ENCODE measurements at places on chromosomes 3 and 15. TPM values are rescaled to one million over a fixed set of nuclear protein-coding genes. Genes with fewer than 3 reads are reported as not detected.

- H3K4me3 ChIP-seq, result no peak overlapping the region
- no peaks in the 10 kb centered on the region for H3K27me3 ChIP-seq
- H3K4me1 ChIP-seq, result no peaks in the 10 kb centered on the region
- no peak for DNase-seq
Measured at GRCh38 chr3:115876876-115877614, 253.7 kb downstream of the GAP43 start.

TNFSF10 gene
- total RNA-seq, result 2.9 TPM

ITIH1 gene
- total RNA-seq, result 0.33 TPM

DNA sequence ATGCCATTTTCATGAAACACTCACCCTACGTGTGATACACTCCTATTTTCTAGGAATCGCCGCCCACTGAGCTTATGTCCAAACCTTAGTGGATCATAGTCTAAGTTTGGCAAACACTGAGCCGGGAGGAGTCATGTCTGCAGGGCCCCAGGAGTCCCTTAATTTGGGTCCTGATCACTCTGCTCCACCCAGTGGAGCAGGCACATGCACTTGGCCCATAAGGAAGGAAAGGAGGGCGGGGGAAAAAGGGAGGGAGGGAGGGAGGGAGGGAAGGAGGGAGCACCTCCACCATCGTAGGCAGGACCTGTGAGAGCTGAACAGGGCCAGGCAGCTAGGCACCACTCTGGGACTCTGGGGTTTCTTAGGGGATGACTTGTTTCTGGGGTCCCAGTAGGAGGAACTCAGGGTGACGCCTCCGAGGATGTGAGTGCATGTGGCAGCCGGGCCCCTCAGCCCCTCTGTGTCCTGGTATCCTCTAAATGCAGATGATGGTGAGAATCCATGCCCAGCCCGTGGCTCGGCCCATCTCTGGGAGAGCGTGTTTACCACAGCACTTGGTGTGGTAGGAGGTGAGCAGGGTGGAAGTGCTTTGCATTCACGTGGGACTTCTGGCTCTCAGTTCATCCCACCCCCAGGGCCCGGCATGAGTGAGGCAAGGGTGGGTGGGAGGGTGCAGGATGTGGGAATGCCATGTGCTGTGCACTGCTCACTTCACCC is 109.4 kb downstream of the KLF13 start:
- no peaks in the 10 kb centered on the region for H3K36me3 ChIP-seq
- no peak for DNase-seq
- H3K4me1 ChIP-seq, result peaks cover 50% of the 10 kb centered on the region
- peak overlapping the region; percentile 95 for H3K27ac ChIP-seq
- no peaks in the 10 kb centered on the region for H3K27me3 ChIP-seq
- peak overlapping the region; percentile 4 for H3K4me3 ChIP-seq

TNFAIP8L3 gene
- not detected for total RNA-seq

GRCh38 chr3:138761002-138761401 is 73.7 kb downstream of the PIK3CB start:
- no peaks in the 10 kb centered on the region for H3K36me3 ChIP-seq
- H3K4me1 ChIP-seq, result no peaks in the 10 kb centered on the region
- no peak overlapping the region for H3K27ac ChIP-seq
- DNase-seq, result no peak
- no peak overlapping the region for H3K4me3 ChIP-seq

All from GM12878 (cell line).